ENCODE measurements at places on chromosomes 16 and 17. TPM values are rescaled to one million over a fixed set of nuclear protein-coding genes. Genes with fewer than 3 reads are reported as not detected.

- DNase-seq, result no peak
Measured at GRCh38 chr17:58414596-58414997, 2.7 kb downstream of the RNF43 start.

SHBG gene
- 0.58 TPM for total RNA-seq

DNA sequence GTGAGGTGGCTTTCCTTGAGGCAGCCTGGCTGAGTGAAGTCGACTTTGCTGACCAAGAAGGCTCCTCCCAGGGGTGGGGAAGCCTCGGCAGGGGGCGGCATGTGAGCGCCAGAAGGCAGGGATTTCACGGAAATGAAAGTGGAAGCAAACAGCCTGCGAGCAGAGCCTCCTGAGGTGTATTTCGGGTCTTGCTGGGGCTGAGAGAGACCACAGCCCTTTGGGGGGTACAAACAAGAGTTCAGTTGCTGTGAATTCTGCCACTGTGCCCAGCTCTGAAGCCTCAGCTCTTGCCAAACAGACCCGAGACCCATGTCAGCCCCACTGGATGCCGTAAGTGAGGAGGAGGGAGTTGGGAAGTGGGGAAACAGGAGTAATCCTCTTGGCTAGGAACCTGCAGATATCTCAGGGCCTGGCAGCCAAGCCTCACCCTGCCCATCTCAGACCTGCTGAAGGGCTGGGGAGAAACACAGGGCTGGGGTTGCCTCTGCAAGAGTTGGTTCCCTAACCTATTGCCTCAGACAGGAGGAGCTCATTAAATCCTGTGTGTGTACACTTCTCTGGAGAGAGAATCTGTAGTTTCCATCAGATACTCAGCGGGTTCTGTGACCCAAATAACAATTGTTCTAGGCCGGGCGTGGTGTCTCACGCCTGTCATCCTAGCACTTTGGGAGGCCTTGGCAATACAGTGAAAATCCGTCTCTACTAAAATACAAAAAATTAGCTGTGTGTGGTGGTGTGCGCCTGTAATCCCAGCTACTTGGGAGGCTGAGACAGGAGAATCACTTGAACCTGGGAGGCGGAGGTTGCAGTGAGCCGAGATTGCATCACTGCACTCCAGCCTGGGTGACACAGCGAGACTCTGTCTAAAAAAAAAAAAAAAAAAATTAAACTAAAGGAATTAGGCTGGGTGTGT, at the start of gene IFI35:
IFI35 (plus strand) TSS at position 146 of the 913 bp plus-strand sequence; CDS start at position 310, 164 bp downstream.
- no peak for DNase-seq

TERB1 gene
- total RNA-seq, result not detected
